ENCODE measurements at places on chromosomes 5 and 9.

GRCh38 chr5:67963789-67964519 lies 251.6 kb upstream of the PIK3R1 start:
- DNase-seq = no peak

DNA sequence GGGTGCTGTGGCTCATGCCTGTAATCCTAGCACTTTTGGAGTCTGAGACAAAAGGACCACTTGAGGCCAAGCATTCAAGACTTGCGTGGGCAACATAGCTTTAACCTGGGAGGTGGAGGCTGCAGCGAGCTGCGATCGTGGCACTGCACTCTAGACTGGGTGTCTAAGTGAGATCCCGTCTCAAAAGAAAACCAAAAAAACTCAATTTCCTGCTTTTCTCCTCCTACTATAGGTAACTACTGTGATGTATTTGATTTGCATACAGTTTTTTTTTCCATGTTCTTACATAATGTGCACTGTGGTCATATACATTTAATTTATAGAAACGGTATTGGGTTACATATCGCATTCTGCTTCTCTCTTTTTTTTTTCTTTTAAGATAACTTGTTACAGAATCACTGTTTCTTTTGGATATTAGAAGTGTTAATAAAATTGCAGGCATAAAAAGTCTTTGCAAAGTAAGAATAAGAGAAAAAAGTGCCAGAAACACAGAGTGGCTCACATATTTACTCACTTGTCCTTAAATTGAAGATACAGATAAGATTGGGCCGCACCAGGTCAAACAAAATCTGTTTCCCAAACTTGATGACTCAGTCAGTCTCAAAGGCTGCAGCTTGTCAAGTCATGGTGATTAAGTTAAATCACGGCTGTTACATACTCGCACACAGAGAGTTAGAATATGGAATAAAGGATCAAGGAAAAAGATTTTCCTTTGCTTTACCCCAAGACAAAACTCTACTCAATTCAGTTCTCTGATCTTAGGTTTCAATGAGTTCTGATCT lies 2.0 kb upstream of the PTGR1 start:
- no peak for DNase-seq

- DNase-seq = peak; percentile 61
Observed at GRCh38 chr5:36877667-36878391, 1.3 kb downstream of the NIPBL start.

DNA sequence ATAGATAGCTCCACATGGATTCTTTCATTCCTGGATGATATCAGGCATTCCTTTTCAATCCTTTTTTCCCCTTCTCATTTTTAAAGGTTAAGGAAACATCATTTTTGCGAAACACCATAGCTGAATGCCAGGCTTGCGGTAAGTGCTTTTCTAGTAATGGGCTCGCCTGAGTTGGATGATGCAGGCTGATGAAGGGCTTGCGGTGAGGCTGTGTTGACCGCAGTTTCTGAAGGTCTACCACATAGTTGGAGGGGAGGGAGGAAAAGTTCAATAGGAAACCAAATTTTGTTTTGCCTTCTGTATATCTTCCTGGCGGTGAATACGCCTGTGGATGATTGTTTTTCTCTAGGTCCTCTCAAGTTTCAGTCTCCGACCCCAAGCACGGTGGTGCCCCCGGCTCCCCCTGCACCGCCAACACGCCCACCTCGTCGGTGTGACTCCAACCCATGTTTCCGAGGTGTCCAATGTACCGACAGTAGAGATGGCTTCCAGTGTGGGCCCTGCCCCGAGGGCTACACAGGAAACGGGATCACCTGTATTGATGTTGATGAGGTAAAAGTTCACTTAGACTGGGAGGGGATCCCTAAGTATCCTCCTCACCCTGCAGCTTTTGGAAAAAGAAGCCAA lies 24.3 kb downstream of the THBS4 start:
- no peak for DNase-seq

GRCh38 chr9:14393418-14393817 lies 79.5 kb upstream of the NFIB start:
- no peak for DNase-seq

GRCh38 chr9:129739432-129739831 lies 13.4 kb downstream of the PTGES start:
- no peak for DNase-seq

- DNase-seq = no peak
Observed at GRCh38 chr9:1219284-1219683, 169.1 kb downstream of the DMRT2 start.

- DNase-seq = no peak
Observed at GRCh38 chr9:84447305-84447704, 106.7 kb upstream of the SLC28A3 start.

- no peak for DNase-seq
Observed at GRCh38 chr9:131180454-131180853, 55.1 kb downstream of the NUP214 start.

- DNase-seq = no peak
Observed at GRCh38 chr9:112408819-112409218, 28.9 kb downstream of the HSDL2 start.

GRCh38 chr5:35009019-35009418 lies 38.7 kb downstream of the AGXT2 start:
- DNase-seq = no peak

DNA sequence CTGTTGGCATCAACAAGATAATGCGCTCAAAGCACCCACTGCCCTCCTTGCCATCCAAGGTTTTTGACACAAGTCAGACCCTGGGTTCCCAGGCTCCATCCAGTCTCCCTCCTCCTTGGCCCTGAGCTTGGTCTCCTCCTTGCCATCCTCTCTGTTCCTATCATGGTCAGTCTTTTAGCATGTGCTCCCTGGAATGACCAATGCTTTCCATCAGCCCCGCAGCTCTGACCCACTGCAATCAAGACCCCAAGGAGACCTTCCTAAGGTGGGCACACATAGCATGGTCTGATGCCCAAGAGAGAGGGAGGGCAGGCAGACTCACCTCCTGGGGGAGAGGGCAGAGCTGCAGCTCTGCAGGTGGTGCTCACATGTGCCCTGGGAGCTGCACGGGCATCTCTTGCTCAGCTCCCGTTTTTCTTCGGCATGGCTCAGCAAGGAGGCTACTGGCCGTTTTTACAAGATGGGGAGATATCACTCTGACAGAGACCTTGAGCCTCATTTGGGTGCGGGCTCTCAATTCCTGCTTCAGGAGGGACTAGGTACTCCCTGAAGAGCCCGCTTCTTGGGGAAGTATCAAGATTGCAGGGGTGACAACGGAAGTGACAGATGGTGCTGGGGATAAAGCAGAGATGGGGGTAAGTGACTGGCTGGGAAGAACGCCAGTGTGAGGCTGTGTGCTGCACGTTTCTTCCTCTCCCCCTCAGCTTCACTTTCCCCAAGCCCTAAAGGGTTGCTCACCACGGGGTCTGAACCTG lies 3.3 kb downstream of the SEPTIN8 start:
- DNase-seq = no peak

DNA sequence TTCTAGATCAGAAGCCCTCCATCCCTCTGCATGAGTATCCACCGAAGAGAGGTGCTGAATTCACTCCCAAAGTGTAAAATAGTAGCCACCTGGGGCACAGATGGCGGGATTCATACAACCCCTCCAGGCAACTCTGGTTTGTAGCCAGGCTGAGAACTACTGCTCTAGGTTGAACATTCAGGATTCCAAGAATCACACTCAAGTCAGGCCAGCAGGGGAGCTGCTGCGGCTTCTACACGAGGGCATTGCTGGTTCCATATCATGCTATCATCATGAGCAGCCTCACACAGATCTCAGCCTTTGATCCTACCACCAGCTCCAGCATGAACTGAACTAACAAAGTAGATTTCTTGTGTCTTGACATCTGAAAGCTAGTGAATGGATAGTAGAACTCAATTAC lies 367.9 kb downstream of the DIRAS2 start:
- DNase-seq = no peak

DNA sequence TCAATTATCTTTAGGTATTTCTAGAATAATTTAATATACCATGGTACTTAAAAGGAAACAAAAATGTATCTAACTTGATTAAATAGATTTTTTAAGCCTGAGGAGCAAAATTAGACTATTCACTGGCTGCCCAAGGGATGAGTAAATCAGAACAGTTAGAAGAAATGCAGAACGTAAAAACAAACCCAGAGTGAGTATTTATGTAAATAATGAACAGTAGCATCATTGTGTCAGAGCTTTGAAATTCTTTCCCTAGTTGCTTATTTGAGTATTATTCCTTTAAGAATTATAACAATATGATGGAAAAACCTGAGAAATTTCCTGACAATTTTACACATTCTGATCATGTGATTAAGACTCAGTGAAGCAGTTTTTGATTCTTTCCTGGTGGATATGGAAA lies 200.9 kb downstream of the GDNF start:
- DNase-seq = no peak

GRCh38 chr5:128271071-128271470 lies 187.5 kb downstream of the SLC12A2 start:
- DNase-seq = no peak

GRCh38 chr5:155508673-155509072 lies 495.1 kb downstream of the KIF4B start:
- DNase-seq = no peak

DNA sequence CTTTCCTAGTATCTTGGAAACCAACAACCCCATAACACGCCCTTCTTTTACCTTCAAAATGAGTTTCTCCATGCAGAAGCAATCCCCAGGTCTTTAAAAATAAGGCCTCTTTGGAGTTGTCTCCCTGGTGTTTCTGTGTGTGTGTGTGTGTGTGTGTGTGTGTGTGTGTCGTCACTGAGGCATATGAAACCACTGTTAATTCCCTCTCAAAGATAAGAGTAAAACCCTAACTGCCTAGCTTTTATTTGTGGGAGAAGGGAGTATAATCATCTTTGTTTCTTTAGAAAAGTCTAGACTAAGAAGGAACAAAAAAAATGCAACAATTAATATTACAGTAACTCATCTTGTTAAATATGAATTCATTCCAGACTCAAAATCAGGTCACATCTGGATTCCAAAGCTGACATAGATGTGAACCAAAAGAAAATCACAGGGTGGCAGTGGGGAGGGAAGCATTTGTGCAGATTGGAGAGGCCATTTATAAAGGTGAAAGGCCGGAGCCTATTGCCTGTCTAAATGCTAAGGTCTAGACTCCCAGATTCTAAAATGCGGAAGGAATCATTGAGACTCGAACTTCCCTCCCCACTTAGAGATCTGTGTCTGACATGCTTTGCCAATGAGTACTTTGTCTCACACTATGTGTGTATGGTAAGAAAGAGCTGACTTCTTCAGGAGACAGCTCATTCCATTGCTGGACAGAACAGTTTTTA lies 91.4 kb downstream of the ZNF366 start:
- no peak for DNase-seq

GRCh38 chr5:675871-676698 lies 17.1 kb downstream of the TPPP start:
- DNase-seq = no peak

DNA sequence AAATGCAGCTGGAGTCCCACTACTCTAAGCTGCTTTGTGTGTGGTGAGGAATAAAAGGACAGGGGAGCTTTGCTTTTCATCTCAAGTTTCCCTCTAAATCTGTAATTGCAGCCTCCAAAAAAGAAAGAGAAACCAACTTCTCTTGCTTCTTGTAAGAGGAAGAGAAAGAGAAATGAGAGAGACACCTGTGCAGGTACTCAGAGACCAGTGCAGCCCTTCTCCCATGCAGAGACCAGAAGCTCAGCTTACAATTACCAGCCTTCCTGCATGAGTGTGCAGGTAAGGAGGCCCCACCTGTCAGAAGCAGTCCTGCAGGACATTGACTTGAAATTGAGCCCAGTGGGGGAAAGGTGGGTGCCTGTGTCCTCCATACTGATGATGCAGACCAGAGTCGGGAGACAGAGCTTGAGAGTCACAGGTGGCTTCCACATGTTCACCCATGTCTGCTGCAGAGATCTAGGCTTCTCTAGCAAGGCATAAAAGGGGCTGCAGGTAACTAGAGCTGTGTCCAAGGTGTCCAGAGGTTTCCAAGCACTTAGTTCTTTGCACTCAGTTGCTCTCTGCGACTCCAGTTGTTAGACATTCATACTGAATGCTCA lies 15.3 kb upstream of the MED10 start:
- DNase-seq = no peak

DNA sequence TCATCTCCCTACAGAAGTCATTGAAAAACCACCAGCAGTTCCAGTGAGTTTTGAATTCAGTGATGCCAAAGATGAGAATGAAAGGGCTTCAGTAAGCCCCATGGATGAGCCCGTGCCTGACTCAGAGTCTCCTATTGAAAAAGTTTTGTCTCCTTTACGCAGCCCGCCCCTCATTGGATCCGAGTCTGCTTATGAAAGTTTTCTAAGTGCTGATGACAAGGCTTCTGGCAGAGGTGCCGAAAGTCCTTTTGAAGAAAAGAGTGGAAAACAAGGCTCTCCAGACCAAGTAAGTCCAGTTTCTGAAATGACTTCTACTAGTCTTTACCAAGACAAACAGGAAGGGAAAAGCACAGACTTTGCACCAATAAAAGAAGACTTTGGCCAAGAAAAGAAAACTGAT lies 90.1 kb downstream of the MAP1B start:
- DNase-seq = no peak

- DNase-seq = no peak
Observed at GRCh38 chr9:70468291-70468690, 53.8 kb upstream of the KLF9 start.

DNA sequence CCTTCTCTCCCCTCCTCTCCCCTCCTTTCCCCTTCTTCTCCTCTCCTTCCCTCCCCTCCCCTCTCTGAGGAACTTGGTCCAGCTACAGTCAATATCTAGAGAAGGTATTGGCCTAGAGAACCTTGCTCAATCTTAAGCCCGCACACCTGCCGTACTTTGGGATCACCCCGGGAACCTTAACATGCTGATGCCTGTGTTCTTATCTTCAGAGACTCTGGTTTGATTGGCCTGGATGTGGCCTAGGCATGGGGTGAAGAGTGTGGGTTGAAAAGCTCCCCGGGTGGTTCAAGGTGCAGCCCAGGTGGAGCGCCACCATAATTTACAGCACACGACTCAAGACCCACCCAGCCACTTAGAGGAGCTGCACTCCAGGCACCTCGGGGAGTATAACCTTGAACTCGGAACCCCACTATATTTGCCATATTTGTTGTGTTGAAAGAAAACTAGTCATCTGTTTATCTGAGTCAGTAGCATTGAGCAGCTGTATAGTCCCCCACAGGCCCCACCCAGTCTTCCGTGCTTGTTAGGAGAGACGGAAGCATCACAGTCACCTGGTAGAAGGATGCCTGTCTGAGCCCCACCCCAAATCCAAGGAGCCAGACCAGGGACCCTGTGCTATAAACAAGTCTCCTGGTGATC lies 14.4 kb upstream of the PHF19 start:
- peak; percentile 59 for DNase-seq

DNA sequence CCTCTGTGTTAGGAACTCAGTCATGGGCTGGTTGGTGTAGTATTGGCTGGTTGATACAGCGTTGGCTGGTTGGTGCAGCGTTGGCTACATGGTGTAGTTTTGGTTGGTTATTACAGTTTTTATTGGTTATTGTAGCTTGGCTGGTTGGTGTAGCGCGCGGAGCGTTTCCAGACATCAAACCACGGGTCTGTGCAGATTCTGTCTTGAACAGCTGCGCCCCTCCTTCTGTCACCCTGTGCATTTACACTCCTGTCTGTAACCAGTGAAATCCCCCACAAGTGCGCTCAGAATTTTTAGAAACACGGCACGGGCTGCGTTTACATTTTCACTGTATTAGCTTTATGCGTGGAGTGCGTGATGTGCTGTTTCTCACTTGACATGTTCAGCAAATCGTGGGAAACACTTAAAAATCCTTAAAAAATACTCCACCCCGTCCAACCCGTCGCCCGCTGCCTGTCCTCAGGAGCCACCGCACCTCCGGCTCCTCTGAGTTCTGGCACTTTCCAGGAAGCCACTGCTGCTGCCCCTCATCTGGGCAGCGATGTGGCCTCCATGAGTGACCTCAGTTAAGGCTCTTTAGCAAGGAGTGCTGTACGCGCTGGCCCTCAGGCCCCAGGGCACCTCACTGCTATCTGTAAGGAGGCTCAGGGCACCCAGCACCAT lies 20.8 kb downstream of the NKD2 start:
- DNase-seq = no peak
